Naive thymus-derived CD4-positive, alpha-beta T cell (primary cell): ENCODE measurements at places on chromosomes 2 and 18.

- DNase-seq = no peak
Observed at GRCh38 chr2:136124805-136125204, 6.9 kb upstream of the CXCR4 start.

- no peak for DNase-seq
Observed at GRCh38 chr2:236644067-236644466, 74.4 kb downstream of the ACKR3 start.

DNA sequence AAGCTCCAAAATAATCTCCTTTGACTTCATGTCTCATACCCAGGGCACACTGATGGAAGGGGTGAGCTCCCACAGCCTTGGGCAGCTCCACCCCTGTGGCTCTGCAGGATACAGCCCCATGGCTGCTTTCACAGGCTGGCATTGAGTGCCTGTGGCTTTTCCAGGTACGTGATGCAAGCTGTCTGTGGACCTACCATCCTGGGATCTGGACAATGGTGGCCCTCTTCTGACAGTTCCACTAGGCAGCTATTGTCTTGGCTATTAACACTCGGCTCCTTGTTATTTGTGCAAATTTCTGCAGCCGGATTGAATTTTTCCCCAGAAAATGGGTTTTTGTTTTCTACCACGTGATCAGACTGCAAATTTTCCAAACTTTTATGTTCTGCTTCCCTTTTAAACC is 634.2 kb downstream of the TSN start:
- no peak for DNase-seq

GRCh38 chr18:78664048-78664447 is 315.6 kb upstream of the SALL3 start:
- DNase-seq = no peak

DNA sequence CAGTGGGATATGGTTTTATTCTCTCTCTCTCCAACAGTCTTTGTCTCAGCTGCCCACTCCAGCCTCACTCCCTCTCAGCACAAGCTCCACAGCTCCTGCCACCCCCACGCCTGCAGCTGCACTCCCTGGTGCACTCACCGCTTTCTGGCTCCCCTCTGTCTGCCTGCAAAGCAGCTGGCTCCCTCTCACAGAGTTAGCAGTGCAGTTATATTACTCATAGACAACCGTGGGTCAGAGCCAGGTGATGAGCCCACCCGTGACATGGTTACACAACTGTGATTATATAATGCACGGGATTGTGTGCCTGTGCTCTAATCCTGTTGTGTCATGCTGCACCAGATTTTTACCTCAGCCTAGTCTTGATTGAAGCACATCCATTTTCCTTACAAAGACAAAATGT is 276.9 kb upstream of the CHAC2 start:
- DNase-seq = no peak

DNA sequence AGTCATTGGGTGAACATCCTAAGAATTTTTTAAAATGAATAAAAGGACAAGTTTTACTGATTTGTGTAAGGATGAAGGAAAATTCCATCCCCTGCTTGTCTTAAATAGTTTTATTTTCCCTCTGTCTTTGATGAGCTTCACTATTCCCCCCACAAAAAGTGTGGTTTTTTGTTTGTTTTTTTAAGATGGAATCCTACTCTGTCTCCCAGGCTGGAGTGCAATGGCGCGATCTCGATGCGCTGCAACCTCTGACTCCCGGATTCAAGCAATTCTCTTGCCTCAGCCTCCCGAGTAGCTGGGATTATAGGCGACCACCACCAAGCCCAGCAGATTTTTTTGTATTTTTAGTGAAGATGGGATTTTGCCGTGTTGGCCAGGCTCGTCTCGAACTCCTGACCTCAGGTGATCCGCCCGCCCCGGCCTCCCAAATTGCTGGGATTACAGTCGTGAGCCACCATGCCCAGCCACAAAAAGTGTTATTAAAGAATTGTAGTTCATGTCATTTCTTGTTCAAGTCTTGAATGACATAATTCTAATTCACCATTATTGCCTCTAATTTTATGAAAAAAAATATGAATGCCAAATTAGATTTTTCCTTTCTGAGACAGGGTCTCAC is 91.7 kb downstream of the AGPS start:
- DNase-seq = no peak

DNA sequence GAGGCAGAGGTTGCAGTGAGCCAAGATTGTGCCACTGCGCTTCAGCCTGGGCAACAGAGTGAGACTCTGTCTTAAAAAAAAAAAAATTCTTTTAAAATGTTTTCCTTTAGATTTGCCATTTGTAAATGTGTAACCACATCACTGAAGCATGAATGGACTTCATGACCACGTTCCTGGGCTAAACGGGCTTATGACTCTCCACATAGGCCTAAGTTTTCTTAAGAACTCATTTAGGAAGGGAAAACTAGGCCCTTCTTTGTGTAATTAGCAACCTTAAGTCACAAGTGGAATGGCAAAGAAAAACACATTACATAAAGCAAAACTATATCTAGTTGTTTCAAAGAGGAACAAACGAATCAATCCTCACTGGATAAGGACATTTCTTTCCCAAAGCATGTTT is 99.5 kb downstream of the MEIS1 start:
- no peak for DNase-seq

- DNase-seq = no peak
Observed at GRCh38 chr2:46045888-46046287, 251.3 kb upstream of the EPAS1 start.

GRCh38 chr2:150081775-150082481 is 405.5 kb downstream of the RND3 start:
- no peak for DNase-seq

DNA sequence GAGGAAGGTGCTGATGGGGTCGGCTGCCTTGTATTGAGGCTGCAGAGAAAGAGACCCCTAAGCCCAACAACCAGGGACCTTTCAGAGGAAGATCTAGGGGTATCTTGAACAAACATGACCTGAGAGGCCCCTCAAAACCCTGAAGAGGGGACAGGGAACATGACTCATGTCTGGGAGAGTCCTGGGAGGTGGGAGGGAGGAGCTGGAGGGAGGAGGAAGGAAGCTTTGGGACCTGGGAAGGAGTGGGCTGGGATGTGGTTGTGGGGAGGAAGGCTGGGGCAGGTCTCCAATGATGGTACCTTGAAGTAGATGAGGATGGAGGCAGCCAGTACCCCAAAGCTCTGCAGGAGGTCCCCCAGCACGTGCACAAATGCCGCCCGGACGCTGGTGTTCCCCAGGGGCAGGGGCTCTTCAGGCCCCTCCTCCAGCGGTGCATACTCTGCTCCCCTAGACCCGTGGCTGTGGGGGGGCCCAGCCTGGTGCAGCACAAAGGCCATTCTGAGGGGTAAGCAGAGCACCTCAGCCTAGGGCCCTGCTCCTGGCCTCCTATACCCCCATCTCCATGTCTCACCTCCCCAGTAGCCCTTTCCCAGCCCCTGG is 5.9 kb downstream of the SLC30A3 start:
- no peak for DNase-seq

DNA sequence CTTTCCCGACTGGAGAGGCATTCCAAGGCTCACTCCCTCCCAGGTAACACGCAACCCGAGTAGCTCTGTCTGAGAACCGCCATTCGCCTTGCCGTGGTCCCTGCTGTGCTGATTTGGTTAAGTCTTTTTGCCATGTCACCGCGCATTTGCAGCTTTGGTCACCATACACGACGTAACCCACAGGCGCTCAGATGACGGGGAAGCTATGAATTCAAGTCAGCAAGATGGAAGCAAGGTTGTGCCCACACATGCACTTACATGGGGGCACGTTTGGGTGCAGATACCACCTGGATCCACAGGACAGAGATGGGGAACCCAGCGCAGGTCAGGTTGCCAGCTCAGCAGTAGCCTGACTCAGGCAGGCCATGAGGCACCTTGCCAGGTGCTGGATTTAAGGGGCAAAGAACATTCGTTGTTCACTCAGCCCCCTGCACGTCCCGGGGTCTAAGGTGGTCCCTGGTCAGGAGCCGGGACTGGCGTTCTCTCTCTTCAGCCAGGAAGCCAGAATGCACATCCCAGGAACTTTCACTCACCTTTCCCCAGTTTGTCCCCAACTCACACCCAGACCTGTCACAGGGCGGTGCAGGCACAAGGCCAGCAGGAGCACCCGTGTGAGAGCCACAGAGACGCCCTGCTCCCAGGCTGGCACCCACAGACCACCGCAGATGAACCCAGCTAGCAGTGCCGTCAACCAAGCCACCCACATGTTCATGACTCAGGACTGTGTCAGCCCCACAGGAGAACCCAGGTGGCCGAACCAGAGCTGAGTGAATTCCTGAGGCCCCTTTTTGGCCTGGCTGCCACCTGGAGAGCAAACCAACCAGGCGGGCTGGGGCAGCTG is 19.9 kb downstream of the SNED1 start:
- no peak for DNase-seq

- no peak for DNase-seq
Observed at GRCh38 chr2:232525199-232525598, 761 bp upstream of the CHRND start.

- peak; percentile 25 for DNase-seq
Observed at GRCh38 chr2:231900486-231900942, 25.7 kb downstream of the NPPC start.

DNA sequence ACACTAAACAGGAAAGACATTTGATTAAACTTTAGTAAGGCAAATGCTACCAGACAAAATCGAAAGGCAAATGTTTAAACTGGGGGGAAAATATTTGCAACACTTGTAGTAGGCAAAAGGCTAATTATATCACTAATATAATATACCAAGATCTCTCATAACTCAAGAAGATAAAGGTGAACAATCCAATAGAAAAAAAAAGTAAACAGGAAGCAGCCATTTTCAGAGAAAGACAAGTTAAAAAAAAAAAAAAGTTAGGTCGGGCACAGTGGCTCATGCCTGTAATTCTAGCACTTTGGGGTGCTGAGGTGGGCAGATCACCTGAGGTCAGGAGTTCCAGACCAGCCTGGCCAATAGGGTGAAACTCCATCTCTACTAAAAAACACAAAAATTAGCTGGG is 4.4 kb upstream of the ACTG2 start:
- no peak for DNase-seq

- peak; percentile 71 for DNase-seq
Observed at GRCh38 chr2:169107645-169108044, 38.3 kb downstream of the DHRS9 start.

DNA sequence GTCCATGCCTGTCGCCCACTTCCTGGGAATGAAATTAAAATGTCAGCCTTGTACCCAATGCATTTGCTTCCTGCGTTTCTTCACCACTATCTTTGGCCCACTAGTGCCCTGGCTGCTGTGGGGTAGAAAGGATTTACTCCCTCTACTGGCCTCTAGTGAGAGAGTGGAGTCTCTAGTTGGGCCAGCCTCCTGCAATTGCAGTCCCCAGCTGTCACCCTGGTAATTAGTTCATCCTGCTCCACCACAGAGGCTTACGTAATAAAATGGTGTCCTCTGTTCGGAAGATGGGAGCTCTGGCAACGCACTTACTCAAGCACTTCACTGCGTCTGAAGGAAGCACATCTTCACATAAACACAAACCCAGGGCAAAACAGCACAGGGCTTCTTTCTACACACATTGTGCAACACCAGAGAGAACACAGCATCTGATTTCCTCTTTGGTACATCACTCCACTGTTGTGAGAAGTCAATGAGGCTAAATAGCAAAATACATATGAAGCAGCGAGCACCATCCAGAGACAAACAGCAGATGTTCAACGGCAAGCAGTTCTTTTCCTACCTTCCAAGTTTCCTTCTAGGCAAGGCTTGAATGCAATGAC is 274.6 kb downstream of the LRATD1 start:
- DNase-seq = no peak

DNA sequence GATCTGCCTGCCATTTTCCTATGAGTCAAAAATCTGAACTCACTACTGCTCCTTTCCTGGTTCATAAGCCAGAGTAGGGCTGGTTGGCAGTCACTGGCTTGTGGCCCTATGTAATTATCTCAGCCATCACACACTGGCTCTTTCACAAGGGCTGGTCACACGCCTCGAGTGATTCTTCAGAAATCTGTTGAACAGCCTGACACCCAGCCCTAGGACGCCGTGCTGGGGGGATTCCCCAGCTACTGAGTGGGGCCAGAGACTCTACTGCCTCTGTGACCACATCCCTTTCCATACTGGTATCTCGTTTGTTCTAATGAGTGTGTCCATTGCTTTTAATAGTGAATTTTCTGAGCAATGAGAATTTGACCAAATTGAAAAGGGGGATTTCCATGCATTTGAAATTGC is 45.8 kb upstream of the RBM44 start:
- no peak for DNase-seq

DNA sequence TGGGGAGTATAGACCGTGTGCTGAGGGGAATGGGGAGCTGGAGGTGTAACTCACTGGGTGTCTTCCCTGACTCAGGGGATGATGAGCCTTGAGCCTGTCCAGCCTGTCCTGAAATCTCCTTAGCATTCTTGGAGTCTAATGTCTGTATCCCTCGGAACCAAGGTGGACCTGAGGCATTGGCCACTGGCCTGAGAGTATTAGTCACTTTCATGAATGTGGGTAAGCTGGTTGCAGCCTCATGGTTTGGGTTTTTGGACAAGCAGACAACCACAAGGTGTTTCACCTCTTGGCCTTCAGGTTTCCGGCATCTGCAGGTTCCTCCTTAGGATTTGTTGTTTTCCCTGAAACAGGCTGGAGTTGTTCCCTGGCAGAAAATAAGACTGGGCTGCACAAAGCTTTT is 63.2 kb downstream of the PRKCE start:
- DNase-seq = no peak

DNA sequence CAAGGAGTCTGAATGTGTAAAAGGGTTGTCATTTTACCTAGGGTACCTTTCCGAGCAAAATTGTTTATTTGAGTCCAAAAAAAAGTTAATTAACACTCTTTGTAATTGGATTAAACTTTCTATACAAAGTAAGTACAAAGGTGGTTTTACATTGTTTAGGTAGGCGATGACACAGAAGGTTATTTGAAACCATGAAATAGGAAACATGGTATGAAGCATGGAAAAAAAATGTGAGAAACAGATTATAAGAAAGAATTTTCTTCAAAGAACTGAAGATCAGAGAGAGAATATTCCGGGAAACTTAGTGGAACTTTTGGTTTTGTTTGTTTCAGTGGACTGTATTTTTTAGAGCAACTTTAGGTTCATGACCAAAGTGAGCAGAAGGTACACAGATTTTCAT is 32.7 kb downstream of the CARF start:
- DNase-seq = no peak
